ENCODE measurements at places on chromosomes 2 and 18. TPM values are rescaled to one million over a fixed set of nuclear protein-coding genes. Genes with fewer than 3 reads are reported as not detected.

Gene CTAGE1
- not detected for total RNA-seq

Gene CAPN14
- 0.32 TPM for total RNA-seq

Gene ALK
- 0.16 TPM for total RNA-seq

Gene CCDC178
- total RNA-seq, result 0.35 TPM

Gene GLI2
- 1.3 TPM for total RNA-seq

Gene TCF4
- 59.5 TPM for total RNA-seq

Gene GRB14
- 24.1 TPM for total RNA-seq

GRCh38 chr2:227257820-227258219, 67.2 kb upstream of the MFF start:
- no peak for DNase-seq

DNA sequence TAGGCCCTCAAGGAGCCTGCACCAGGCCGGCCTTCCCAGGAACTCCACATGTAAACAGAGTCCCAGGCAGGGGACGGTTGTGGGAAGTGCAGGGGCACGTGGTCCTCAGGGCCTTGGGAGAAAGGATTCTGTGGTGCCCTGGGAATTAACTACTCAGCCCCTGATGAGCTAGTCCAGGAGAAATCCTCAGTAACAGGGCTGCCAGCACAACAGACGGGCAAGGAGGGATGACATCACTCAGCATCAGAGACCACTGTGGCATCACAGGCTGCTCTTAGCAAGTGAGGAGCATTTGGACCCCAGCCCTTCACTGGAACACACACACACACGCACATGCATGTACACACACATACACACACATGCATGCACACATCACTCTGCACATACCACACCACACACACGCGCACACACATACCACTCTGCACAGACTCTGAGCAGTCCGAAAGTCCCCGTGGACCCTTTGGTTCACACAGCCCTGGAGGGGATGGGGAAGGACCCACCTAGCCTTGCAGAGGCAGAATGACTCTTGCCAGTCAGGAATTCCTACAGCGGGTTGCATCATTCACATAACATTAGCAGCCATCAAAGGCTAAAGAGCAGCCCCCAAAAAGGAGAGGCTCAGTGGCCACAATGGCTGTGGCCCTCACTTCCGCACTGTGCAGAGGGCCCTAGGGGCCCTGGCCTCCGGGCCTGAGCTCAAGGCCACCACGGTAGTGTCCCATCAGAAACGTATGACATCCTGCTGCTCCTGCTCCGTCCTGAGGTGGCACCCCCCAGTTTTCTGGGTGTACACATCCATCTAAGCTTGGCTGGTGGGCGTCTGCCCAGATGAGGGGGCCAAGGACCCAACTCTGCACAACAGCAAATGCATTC, 1.9 kb upstream of the NMUR1 start:
- DNase-seq, result no peak

Gene RUFY4
- total RNA-seq, result not detected

Gene INHA
- total RNA-seq, result 2.6 TPM

Gene CAD
- 8.6 TPM for total RNA-seq

GRCh38 chr18:75477900-75478299, 50.4 kb upstream of the SMIM21 start:
- no peak for DNase-seq

DNA sequence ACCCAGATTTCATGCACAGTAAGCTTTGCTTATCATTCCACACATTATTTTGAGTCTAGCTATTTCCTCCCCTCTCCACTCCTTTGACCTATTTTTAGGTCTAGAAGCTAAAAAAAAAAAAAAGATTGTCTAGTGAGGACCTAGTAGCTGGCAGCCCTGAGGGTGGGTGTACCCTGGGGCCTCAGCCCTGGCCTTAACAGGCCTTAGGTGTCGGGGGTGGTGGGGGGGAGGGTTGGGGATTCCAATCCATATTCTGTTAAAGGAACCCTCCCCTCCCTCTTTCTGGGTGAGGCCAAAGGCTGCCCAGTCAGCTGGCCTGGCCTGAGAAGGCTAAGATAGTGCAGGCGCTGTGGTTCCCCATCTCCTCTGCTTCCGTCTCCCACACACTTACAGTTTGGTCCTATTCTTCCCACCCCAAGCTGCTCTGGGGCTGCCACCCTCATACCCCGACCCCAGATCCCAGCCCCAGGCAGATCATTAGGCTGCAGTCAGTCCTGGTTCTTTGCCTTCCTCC, 65.5 kb upstream of the HK2 start:
- DNase-seq, result no peak

GRCh38 chr2:193980599-193980998, 1676.4 kb upstream of the SLC39A10 start:
- no peak for DNase-seq

DNA sequence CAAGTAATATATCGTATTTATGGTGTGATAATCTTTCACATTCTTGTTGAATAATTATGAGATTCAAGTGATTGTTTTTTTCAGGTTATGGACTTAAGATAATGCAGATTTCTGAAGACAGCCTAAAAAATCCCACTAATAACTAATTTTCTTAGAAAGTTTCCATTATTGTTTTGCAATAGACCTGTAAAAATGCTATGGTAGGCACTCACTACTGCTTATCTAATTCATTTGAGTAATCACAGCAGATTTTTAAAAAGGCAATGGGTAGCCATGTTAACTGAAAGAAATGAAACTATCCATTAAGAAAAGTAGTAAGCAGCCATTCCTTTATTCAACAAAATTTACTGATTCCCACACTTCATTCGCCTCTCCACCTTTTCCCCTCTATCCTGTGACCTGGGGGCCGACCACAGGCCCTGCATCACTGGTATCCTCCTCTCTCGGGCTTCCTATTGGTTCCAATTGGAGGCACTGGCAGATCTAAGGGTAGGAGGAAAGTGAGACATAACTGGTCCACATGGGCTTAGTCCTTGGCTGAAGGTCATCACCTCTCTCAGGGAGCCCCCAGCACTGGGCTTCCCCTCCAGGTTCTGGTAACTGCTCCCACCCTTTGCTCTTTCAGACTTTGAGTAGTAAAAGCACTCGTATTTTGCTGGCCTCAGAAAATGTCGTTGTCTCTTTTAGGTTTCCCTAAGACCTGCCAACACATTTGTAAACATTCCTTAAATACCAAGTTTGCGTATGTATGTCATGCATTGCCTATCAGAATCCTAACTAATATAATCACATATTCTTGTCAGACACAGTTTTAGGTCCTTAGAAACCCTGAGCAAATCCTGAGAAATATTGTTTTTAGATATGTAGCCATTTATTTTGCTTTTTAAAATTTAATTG, 18.5 kb downstream of the RBMS1 start:
- DNase-seq, result no peak

Gene TXNL1
- 113 TPM for total RNA-seq

Gene CLEC4F
- 0.08 TPM for total RNA-seq

DNA sequence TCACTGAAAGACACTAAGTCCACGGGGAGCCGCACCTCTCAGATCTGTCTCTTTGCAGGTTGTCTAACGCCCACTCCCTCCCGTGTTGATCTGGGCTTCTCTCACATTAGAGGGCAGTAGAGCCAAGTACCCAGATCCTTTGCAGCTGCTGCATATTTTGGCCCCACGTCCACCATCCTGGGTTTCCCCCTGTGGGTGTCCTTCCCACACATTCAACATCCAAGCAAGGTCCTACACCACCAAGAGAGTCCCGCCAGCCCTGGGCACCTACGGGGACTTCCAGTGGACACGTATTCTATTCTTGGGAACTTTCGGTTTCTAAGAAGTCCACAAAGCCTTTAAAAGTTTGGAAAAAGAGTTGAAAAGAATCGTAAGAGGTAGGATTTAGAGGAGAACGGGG, 116.6 kb downstream of the ATL2 start:
- no peak for DNase-seq

Gene TRABD2A
- 0.56 TPM for total RNA-seq

DNA sequence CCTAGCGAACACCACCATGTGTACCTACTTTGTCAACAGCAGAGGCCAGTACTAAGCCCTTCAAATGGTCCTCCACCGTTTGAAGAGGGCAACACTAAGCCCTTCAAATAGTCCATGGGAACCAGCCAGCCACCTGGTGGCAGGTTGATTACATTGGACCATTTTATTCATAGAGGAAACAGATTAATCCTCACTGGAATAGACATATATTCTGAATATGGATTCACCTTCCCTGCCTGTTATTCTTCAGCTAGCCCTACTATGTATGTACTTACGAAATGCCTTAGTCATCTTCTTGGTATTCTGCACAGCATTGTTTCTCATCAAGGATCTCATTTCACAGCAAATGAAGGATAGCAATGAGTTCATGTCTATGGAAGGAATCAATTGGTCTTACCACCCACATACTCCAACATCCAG, 10.0 kb upstream of the ZNF396 start:
- DNase-seq, result no peak

GRCh38 chr2:72770879-72771461, 54.9 kb downstream of the EXOC6B start:
- DNase-seq, result no peak

DNA sequence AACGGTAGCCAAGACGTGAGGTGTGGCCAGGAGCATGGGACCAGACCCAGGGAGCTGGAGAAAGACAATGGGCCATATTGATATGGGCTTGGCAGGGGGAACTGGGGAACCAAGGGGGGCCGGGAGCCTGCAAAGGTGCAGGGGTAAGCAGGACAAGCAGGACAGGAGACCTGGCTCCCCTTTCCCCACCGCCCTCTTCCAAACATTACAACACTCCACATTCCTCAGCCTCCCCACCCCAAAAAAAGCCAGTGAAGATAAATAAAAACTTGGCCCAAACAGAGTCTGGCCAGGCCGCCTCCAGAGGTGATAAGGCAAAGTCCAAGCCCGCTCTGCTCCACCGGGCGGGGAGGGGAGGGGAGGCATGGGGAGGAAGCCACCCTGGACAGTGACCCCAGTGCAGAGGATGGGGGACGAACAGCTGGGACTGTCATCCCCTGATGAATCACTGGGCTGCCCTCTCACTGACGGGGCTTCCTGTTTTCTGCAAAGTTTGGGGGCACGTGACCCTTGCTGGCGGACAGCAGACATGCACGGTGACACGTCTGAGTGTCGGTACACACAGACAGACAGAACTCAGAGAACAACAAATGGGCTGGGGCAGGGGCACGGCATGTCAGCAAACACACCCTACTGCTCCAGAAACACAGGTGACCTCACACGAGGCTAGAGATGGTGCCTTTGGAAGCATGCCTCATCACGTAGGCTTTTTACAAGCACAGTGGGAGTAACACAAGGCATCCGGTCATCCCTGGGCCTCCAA, 100.2 kb downstream of the TNS1 start:
- peak; percentile 89 for DNase-seq

Gene SERPINB10
- not detected for total RNA-seq

Gene NOL4
- not detected for total RNA-seq

Gene OTX1
- not detected for total RNA-seq

Gene TCF23
- not detected for total RNA-seq

GRCh38 chr2:192899466-192899865, 704.7 kb upstream of the TMEFF2 start:
- no peak for DNase-seq

GRCh38 chr18:4416976-4417375, 38.1 kb downstream of the DLGAP1 start:
- no peak for DNase-seq

Gene MTIF2
- 50.5 TPM for total RNA-seq

Gene PLB1
- 1.8 TPM for total RNA-seq

Gene BOLL
- not detected for total RNA-seq

DNA sequence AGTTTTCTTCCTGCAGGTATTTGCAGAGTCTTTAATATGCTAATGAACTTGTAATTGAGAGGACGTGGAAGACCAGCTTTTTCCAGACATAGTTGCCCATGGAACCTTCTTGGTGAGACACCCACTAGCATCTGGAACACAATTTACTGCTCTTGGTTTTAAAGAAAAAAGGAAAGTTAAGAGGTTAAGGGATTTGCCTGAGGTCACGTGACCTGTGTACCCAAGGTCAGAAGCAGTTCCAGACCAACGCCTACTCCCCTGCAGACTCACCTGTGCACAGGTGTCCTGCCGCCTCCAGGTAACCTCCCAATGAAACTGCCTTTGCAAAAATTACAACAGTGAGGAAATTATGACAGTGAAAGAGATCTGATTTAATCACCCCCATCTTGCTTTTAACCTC, 172.7 kb downstream of the ANAPC1 start:
- no peak for DNase-seq

DNA sequence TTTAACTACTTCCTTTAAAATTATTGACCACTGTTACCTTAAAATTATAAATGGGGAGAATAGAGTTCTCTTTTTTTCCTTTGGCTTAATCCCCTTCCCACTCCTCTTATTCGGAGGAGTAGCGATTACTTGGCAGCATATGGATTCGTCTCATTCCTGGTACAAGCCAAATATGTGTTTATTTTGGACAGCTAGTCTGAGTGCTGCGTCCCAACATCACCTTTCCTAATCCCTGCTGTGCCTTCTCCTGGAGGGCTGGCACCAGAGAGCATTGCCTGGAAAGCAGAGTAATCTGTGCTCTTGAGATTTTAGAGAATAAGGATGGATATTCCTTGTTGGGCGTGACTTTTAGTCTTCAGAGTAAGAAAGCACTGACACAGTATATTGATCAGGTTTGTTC, 185.6 kb downstream of the AGAP1 start:
- no peak for DNase-seq

Gene KIAA2012
- total RNA-seq, result not detected

Gene PHOSPHO2
- total RNA-seq, result 3.3 TPM

Gene GEN1
- total RNA-seq, result 4.5 TPM

GRCh38 chr18:6055711-6056110, 160.4 kb upstream of the TMEM200C start:
- no peak for DNase-seq

Gene ARHGAP28
- 1.1 TPM for total RNA-seq

- DNase-seq, result no peak
Observed at GRCh38 chr2:479031-479430, 191.1 kb upstream of the ALKAL2 start.

- DNase-seq, result no peak
Observed at GRCh38 chr2:62934517-62934916, 116.1 kb upstream of the OTX1 start.

Gene SDC1
- total RNA-seq, result 0.11 TPM

DNA sequence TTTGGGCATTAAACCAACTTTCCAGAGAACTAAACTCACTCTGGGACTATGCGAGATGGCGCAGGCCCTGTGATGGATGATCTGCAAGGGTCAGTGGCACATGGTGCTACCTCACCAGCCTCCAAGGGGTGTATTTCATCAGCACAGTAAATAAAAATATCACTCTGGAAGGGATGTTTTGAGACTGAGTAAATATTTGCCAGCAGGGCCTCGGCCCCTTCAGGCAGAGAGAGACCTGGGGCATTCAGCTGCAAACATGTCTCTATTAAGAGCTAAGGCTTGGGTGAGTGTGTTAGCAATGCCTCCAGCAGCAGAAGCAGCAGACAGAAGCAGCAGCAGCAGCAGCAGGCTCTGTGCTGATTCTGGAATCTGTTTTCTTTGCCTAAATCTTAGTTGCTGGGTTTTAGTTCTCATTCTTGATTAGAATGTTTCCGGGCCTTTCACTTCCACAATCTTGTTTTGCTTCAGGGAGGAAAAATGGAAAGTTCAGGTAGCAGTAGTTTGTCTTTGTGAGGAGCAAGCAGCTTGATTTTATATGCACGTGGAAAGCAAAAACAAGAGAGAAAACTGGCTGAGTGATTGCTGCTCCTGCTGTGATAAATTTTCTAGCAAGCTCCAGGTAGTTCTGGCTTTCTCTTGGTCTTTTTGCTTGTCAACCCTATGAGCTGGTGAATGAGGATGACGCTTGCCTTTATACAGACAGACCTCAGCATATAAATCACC, 18.6 kb downstream of the ADCYAP1 start:
- DNase-seq, result no peak

- no peak for DNase-seq
Observed at GRCh38 chr18:35578481-35578880, 3.1 kb upstream of the GALNT1 start.

Gene KIF1A
- total RNA-seq, result 0.65 TPM

Gene CYS1
- total RNA-seq, result 3.6 TPM

GRCh38 chr2:11933854-11934253, 187.4 kb downstream of the LPIN1 start:
- no peak for DNase-seq

Measured in Right ventricle myocardium superior (tissue), 1 donor.